Activated CD8-positive, alpha-beta memory T cell treated with anti-CD3 and anti-CD28 coated beads for 24 hours (primary cell): ENCODE measurements at places on chromosomes 2 and 18.

GRCh38 chr18:44047585-44047984 lies 633.1 kb upstream of the SETBP1 start:
- DNase-seq = no peak

GRCh38 chr2:204772546-204772945 lies 227.3 kb downstream of the PARD3B start:
- no peak for DNase-seq

- no peak for DNase-seq
Observed at GRCh38 chr2:127624756-127625571, 21.0 kb upstream of the GPR17 start.

GRCh38 chr18:36302676-36303075 lies 5.2 kb downstream of the FHOD3 start:
- no peak for DNase-seq

DNA sequence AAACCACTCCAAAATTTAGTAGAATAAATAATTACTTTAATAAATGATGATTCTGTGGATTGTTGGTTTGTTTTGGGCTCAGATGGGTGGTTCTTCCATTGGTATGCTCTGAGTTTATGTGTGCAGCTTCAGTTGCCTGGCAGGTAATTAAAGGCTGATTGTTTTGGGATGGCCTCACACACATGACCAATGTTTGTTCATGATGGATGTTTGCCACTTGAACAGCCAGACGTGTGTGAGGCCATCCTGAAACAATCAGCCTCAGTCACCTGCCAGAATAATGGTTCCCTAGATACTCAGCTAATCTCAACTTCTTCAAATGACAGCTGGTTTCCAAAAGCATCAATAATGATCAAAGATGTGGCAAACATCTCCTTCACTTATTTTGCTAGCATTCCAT lies 352.5 kb upstream of the GULP1 start:
- no peak for DNase-seq

GRCh38 chr2:51710222-51710621 lies 678.3 kb upstream of the NRXN1 start:
- no peak for DNase-seq

DNA sequence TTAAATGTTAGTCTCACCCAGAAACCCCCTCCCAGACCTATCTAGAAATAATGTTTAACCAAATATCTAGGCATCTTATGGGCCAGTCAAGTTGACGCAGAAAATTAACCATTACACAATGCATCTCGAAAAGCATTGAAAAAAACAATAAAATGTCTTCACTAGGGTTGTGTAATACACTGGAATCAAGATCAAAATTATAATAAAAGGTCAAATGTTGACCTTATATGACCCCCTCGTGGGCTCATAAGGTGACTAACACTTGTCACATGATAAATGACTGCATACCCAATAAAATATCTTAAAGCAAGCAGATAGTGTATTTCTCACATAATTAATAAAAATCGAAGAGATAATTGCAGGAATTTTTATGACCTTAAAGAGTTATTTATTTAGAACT lies 447.9 kb upstream of the DSEL start:
- no peak for DNase-seq
